ENCODE measurements at places on chromosomes 16 and 17. TPM values are rescaled to one million over a fixed set of nuclear protein-coding genes. Genes with fewer than 3 reads are reported as not detected.

- no peak for DNase-seq
Observed at GRCh38 chr16:11349599-11350276, 4.5 kb downstream of the RMI2 start.

Gene RBFOX1
- total RNA-seq: 0.67 TPM

DNA sequence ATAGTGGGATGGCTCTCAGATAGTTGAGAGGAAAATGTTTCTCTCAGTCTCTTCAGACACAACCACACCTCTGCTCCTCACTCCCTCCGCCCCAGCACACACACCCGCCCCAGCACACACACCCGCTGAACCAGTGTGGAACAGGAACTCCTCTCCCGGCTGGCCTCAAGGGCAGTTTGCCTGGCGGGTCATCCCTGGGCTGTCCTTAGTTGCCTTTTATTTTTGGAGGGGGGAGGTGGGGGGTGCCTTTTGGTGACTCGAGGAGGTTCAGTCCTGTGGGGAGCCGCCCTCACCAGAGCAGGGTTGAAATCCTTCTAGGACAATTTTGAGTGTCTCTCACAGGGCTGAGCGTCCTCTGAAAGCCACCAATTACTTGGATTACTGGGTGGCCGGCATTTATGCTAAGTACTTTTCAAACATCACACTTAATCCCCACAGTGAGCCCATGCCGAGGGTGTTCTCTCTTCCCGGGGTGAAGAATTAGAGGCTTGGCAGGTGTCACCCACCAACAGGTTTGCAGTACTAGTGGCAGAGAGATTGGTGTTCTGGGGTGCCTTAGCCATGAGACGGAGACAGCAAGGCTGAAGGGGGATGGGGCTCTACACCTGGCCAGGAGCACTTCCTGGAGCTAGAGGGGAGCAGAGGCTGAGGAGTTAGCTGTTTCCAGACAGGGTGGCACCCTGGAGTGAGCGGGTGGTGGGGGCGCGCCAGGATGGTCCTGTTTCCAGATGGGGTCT, 2.8 kb downstream of the RASD1 start:
- DNase-seq: no peak

DNA sequence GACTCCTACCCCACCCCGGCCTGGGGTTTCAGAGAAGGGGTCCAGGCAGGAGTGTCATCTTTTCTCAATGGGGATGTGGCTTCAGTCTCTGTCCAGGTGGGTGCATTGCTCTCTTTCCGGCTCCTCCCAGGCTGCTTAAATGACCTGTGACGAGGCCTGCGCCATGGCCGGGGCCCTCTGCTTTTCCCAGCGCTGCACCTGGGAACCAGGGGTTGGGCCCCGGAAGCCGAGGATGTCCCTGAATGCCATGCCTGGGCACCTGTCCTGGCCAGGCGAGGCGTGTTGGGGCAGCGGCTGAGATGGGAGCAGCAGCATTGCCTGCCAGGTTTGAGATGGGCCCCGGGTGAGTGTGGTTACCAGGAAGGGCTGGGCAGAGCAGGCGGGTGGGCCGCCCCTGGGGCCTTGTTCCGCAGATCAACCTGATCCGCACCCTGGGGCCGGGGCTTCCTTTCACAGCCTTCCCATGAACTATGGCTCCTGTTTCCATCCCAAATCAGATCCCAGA, 147.4 kb downstream of the SEC14L1 start:
- no peak for DNase-seq

- no peak for DNase-seq
Observed at GRCh38 chr17:77410470-77410869, 269.7 kb downstream of the SEC14L1 start.

DNA sequence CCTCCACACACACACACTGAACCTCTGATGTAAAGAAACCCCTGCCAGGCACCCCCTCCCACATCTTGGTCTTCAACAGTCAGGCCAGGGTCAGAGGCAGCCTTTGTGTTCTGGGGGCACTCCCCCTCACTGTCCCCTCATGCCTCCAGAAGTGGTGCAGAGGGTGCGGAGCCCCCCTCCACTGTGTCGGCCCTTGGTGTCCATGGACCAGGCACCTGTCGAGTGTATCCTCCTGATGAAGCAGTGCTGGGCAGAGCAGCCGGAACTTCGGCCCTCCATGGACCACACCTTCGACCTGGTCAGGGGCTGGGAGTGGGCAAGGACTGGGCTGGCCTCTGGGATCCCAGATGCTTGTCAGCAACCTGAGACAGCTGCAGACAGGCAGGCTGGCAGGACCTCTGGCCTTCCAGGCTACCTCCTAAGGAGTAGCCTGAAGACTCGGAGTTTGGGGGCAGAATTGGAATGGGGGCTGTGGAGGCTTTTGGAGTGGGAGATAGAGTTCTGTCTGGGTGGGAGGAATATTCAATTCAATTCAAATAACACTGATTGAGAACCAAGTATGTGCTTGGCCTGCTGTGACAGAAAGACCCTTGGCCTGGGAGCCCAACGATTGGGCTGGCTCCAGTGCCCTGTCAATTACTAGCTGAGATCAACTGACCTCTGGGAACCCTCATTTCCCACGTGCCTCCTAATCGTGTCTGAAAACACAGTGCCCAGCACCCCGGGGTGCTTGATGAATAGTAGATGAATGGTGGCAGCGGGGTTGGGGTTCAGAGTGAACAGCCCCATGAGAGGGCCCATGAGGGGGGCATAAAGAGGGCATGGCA, 11.5 kb downstream of the GUCY2D start:
- DNase-seq: no peak

Gene PYDC1
- not detected for total RNA-seq

- peak; percentile 20 for DNase-seq
Observed at GRCh38 chr16:57316390-57317017, 32.0 kb upstream of the PLLP start.

Gene CDH13
- total RNA-seq: 3.5 TPM

Gene IRF8
- total RNA-seq: 29.5 TPM

DNA sequence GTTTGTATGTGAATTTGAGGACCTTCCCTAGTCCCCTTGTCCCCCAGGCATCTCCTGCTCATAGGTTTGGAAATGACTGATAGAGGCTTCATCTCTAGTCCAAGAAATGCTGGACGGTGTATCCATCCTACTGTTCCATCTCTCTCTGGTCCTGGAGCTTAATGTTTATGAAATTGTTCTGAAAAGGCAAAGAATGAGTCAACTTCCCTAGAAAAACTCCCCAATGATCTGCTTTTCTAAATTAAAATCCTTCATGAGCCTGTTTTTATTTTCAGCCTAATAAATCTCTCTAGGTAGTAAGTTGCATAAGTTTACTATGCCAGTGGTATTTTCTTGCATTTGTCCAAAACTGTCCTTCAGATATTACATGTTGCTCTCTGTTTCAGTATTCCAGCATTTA, 2.1 kb upstream of the IGSF6 start:
- no peak for DNase-seq

Gene TBC1D28
- not detected for total RNA-seq

Gene NPIPA3
- total RNA-seq: not detected

Gene MAFG
- total RNA-seq: 29.1 TPM

Gene BAHCC1
- total RNA-seq: 10.2 TPM

Gene DNAH9
- total RNA-seq: not detected

- DNase-seq: no peak
Observed at GRCh38 chr17:70476368-70476767, 307.0 kb downstream of the KCNJ2 start.

- DNase-seq: no peak
Observed at GRCh38 chr16:89163297-89163696, 8.3 kb upstream of the CDH15 start.

GRCh38 chr17:18040261-18040858, 1.2 kb downstream of the GID4 start:
- no peak for DNase-seq

Gene UMOD
- not detected for total RNA-seq

- no peak for DNase-seq
Observed at GRCh38 chr17:37048811-37049210, 100.1 kb downstream of the AATF start.

Gene ZNF205
- 13.5 TPM for total RNA-seq

Gene KCNJ2
- total RNA-seq: 0.70 TPM

DNA sequence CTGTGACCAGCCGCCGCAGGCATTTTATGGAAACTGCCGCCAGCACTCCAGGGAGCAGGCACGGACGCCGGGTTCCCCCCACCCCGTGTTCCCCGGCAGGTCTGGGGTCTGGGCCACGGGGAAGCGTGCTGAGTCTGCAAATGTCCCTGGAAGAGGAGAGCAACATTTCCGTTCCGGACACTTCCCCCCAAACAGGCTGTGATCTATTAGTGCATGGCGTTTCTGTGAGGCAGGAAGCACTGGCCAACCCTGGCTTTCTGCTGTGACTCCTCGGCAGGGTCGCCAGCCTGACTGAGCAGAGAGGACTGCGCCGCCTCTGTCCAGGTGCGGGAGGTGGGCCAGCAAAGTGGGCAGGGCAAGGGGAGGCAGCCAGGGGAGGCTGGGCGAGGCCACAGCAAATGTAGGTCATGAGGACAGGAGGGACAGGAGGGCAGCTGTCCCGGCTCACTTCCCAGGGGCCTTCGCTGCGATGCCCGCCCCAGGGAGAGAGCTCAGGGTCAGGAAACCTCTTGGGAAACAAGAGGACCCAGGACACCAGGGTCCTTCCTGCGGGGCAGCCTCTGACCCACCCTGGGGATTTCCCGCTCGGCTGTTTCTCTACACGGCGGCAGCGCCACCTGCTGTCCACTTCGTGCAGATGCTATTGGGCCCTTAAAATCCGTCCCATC, 9.5 kb downstream of the FOXF1 start:
- DNase-seq: peak; percentile 77

DNA sequence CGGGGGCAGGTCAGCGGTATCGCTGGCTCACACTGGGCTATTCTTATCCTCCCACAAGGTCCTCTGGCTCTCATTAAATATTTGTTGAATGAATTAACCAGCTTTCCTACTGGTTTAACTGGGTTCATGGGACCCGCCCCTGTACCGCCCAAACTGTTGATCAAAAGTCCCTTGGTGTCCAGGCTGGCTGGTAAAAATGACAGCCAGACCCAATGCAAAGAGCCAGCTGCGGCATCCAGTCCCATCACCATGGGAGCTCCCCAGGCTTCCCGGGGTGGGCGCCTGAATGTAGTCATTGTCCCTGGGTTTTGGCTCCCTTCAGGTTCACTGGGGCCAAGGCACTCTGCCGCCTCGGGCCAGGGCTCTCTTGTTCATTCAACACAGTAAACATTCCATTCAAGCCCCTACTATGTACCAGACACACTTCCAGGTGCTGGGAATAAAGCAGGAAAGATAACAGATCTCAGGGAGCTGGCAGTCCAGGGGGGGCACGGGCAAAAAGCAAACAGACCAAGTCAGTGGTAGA, 11.7 kb upstream of the ATP2C2 start:
- peak; percentile 51 for DNase-seq

DNA sequence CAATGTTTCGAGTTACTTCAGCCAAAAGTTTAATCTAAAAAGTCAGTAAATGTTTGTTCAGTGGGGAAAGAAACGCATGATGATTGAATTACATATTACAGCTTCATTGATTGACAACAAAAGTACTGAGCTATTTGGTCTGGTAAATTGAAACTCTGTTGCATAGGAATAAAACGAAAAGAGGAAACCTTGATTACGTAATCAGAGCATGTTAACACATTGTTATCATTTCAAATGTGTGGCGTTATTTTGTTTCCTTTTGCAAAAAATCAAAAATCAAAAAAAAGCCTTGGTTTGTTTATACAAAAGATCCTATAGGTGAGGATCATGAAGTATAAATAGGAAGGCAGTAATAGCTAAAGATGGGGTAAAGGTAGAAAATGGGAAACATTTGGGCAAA, 19.5 kb upstream of the CA10 start:
- DNase-seq: no peak

DNA sequence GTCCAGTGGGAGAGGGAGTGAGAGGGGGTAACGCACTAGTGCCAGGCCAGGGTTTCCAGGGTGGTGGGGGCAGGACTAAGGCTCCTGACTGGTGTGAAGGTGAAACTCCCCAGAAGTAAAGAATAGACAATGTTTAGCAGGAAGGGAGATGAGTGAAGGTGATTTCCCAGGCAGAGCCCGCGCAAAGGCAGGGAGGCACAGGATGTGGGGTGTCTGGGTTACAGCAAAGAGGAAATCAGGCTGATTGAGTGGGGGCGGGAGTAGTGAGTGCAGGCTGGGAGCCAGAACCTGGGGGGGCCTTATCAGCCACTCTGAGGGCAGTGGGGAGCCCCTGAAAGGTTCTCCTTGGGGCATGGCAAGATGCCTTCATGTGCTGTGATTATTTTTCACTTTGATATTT, 167.5 kb downstream of the UTP18 start:
- no peak for DNase-seq

Gene KRTAP9-7
- not detected for total RNA-seq

DNA sequence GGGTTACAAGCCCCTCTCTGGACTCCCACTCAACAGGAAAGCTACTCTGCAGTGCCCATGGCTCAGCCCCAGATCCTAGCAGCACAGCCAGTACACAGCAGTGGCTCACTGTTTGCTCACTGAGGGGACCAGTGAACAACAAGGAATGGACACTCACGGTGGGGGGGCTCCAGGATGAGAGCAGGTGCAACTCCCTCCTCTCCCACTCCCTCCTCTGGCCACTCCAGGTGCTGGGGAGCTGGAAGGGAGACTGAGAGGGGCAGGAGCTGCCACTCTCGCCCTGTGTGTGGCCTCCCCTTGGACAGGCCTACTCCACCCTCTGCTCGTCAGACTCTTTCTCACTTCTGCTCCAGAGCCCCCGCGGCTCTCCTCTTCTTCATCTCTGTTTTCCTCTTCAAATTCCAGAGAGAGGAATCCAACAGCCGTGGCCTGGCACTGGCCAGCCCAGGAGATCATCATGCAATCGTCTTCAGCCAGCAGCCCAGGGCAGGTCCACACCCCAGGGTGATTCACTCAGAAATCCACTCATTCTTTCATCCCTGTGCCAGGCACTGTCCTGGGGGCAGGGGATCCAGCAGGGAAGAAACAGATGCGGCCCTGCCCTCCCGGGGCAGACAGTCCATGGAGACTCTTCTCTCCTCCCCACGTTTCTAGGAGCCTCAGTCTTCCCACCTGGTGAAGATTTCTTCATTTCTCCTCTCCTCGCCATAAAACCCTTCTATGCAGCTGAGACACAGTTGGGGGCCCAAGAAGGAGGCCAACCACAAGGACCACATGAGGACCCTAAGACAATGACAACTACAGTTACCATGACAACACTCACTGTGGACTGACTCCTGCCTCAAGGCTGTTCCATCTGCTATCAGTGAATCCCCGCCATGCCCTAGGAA, 30.7 kb downstream of the CFAP20 start:
- DNase-seq: no peak

Gene ICAM2
- 1.9 TPM for total RNA-seq

DNA sequence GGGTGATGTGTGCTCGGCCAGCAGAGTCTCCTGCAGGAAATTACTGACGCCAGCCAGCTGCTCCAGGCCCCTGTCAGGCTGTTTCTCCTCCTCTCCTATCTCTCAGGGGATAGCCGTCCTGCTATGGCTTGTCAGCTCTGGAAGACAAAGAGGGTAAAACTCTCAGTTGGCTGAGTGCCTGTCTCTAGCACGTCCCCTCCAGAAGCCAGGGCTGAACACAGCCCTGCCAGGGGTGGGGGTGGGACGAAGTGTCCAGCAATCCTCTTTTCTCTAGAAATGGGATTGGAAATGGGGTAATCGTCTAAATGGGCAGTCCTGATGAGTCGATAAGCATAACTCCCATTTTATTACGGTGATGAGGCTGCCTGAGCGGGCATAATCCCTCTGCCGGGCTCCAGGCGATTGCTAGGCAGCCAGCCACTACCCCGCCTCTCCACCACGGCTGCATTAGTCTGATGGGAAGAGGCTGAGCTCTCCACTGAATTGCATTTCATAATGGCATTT, 89.1 kb upstream of the GNAO1 start:
- DNase-seq: no peak

Measured in Caco-2 (cell line).